ENCODE measurements at places on chromosomes 13 and 19.

DNA sequence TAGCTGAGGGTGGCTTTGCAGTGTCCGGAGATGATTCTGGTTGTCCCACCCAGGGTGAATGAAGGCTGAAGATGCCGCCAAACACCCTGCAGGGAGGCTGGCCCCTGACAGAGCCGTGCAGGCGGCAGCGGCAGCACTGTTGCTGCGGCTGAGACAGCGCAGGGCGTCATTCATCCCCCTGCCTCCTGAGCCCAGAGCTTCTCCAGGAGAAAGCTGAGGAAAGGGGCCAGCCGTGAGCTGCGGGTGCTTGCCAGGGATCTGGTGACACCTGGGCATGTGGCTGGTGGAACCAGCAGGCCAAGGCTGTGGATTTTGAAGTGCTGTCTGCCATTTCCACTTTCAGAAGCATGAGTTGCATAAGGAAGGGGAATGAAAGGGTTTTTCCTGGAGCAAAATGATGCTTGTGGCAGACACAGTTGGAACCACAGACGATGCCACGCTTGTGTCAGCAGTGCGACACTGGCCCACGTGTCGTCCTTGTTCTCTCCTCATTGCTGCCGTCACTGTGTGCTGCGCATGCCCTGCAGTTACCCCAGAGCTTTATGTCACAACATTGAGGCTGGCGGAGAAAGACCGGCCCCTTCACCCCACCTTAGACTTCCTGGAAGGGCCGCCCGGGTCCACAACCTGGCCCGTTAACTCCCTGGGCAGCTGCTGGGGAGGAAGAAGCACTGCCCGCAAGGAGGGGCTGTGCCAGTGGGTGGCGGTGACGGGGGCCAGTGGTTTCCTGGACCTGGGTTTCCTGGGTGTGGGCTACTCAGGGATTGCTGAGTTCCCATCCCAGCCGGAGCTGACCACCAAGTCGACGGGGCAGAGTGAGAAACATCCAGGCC, 22.7 kb downstream of the TFDP1 start:
- DNase-seq: no peak

DNA sequence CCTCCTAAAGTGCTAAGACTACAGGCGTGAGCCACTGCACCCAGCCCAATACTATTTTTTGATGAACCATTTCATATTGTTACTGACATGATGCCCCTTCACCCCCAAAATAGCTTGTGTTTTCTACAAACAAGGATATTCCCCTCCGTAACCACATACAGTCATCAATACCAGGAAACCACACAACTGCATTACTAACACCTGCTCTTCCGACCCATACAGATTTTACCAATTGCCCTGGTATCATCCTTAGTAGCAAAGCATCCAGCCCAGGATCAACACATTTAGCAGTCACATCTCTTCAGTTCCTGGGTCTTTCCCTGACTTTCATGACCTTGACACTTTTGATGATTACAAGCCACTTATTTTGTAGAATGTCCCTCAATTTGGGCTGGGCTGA, 33.6 kb downstream of the KCTD15 start:
- no peak for DNase-seq

DNA sequence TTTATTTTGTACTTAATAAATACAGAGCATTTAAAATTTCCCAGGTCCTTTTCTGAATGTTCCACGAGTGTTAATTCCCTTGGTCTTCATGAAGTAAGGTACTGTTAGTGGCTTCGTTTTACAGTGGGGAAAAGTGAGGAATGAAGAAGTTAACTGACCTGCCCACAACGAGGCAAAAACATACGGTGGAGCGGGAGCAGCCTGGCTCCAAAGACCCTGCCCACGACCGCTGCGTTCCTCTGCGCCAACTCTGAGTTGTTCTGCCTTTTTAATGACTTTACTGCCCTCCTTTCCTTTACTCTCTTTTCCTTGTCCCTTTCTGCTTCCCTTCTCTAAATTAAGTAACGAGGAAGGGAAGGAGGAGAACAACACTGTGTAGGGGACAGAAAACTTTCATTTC, 392.9 kb downstream of the PCDH9 start:
- no peak for DNase-seq

- DNase-seq: no peak
Measured at GRCh38 chr13:100396776-100397175, 191.8 kb downstream of the GGACT start.

DNA sequence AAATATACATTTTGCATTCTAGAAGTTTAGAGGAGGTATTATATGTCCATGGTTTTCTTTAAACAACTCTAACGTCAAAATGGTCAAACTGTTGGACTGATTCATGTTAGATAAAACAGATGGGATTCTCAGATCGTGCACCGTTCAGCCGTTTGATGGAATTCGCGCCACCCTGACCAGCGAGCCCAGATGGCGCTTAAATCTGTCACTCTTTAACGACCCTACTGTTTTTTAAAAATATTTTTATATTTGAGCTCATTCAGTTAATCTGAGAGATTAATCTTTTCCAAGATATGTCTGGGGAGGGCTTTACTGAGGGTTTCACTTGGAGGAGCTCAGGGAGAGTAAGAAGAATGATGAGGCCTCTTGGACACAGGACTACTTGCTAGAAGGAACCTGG, 164.4 kb downstream of the TM9SF2 start:
- DNase-seq: no peak

- no peak for DNase-seq
Measured at GRCh38 chr19:48455171-48455907, at the start of gene KCNJ14. KCNJ14 (plus strand) TSS chr19:48455574; CDS start chr19:48461725, 6,151 bp downstream.

DNA sequence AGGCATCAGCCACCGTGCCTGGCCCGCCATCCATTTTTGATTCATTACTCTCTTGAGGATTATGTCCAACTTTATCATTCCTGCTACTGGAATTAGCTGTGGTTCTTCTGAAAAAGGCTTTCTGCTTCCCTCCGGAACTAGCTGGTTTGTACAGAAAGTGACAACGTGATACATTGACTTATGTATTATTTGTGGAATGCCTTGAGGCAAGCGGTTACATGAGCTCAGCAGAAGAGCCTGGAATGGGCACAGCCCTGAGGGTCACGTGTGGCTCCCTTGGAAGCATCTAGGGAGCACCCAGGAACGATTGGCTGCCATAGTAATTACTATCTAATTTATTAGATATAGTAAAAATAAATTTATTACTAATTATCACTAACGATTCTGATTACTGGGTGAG, 14.4 kb upstream of the RETN start:
- DNase-seq: no peak

DNA sequence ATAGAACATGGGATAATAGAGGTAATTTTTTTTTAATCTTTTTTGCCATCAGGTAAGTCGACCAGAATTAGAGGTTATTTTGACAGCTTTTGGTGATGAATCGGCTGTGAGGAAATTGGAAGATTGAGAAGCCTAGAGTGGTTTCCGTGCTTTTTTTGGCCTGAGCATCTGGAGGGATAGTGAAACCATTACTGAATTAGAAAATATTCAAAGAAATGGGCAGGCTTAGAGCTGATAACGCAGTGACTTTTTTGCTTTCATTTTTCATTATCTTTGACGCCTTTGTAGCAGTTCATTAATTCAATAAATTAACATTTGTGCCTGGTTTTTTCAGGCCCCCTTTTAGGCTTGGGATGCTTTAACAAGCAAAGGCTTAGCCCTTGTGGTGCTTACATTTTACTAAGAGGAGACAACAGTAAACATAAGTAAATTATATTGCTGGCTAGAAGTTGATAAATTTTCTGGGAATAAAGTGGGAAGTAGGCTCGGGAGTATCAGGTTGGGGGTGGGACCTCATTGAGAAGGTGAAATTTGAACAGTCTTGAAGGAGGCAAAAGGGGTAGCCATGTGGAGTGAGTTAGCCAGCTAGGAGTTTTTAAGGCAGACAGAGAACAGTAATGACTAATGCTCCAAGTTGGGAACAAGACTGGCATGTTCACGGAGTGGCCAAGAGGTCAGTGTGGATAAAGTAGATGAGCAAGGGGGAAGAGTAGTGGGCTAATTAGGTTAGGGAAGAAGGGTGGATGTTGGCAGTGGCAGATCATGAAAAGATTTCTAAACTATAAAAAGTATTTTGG, 36.5 kb downstream of the GTF2F2 start:
- no peak for DNase-seq

DNA sequence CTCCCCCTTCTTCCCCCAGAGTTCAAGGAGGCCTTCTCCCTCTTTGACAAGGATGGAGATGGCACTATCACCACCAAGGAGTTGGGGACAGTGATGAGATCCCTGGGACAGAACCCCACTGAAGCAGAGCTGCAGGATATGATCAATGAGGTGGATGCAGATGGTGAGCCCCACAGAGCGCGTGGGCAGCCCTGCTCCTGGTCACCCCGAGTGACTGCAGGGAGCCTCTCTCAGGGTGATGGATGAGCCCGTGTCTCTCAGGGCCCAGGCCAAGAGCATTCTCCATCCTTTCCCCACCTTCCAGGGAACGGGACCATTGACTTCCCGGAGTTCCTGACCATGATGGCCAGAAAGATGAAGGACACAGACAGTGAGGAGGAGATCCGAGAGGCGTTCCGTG, 7.0 kb downstream of the CALM3 start:
- DNase-seq: no peak

DNA sequence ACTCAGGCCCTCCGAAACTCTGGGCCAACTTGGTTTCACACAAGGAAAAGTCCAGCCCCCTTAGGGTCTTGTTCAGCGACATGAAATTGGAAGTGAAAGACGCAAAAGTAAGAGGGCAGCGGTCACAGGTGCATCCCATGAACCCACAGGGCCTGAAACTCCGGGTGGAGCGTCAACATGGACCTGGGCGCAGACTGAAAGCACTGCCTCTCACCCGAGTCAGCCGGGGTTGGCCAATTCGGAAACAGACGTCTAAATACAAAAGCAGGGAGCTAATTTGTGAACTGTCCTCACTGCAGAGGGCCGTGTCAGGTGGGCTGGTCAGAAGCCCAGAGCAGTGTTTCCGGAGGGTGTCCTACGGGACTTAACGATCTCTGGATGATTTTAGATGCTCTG, 26.7 kb downstream of the ADPRHL1 start:
- no peak for DNase-seq

DNA sequence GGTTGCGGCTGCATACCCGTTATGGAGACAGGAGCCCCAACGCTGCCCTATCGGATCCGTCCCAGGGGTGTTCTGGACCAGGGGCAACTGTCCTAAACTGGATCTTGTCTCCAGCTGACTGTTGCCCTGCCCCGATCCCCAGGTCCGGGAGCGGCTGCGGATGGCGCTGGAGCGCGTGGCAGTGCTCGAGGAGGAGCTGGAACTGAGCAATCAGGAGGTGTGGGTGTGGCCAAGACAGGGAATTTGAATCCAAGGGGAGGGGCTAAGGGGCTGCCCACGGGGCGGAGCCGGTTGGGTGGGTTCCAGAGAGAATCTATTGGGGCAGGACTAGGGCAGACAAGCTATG, 9.9 kb downstream of the PPFIA3 start:
- DNase-seq: no peak

DNA sequence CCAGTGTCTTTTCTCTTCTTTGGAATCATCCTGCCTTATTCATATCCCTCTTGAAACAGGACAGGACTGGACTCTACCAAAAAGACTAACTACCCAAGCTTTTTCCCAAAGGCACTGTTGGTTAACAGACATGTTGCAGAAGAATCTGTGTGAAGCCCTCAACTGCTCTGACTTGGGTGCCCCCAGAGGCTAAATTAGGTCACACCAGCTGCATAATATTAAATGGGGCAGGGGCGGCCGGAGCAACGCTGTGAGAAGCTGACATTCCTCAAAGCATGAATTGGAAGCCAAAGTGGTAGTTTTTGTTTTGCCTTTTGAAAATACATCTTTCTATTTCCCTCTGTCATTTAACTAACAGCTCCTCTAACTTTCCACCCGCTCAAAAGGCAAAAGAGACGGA, 185.9 kb downstream of the LHFPL6 start:
- DNase-seq: no peak

DNA sequence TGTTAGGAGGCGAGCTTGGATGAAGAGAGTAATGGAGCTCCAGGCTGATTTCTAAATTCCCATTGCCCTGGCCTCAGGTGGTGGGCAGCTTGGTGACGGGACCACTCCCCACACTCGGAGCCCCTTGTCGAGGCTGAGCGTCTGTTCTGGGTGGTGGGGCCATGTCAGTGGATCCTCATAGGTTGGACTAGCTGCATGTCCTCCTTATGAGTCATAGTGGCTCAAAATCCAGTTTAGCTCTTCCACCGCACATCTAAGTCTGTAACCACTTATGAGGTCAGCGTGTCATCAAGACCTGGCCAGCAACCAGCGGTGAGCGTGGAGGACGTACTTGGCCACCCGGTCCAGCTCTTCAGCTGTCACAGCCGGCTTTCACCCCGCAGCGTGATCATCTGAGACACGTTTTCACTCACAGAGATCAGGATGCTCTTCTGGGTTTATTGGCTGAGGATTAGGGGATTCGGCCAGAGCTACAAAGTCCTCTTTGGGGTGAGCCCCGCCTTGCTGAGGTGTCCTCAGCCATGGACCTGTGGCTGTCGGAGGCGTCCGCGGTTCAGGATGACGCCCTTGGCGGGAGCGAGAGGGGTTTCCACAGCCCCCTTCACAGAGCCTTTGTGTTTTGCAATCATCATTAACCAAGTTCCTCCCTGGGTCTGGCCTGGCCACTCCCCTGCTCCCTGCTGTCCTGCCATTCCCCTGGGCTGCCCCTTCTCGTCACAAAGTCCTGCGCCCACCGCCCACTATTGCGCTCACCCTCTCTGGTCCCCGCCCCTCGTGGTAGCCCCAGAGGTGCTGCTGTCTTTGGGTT, 41.9 kb downstream of the ADPRHL1 start:
- DNase-seq: no peak

GRCh38 chr13:23858546-23858945, 30.7 kb downstream of the MIPEP start:
- DNase-seq: no peak

GRCh38 chr19:47275791-47276461, 1.2 kb downstream of the INAFM1 start:
- no peak for DNase-seq

GRCh38 chr13:52378312-52378711, 27.7 kb downstream of the THSD1 start:
- no peak for DNase-seq

DNA sequence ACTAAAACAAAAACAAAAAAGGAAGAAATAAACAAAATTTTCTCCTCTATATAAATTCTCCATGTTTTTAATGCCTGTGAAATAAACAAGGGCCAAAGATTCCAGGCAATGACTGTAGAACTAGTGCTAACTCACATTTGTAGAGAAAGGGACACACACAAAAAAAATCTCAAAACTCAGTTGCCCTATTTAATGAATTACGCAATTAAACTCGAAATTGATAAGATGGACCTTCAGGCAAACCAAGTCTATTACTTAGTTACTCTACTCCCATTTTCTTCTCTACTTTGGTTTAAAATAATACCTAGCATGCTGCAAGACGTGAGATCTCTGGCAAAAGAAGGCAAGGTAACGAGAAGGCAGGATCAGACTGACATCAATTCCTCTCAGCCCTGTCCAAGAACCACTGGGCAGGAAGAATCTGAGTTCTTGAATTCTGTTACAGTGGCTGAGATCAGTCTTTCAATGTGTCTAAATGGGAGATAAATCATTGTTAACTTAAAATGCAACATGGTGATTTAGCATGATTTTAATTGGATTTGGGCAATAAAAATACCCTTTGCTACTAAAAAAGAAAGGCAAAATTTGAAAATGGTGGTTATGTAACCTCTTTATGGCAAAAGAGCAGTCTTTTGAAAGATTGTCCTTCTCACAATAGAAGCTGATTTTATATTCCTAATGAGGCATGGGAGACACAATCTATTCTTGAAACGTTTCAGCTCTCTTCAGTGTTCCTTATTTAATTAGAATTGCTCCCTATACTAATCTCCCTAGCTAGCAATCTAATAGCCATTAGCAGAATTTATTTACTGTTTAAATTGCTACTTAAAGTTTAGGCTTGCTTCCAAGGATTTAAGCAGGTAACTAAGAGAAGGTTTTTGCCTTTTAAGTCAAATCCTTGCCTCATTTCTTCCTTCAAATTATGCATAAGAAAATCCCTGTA, 25.9 kb downstream of the SPRY2 start:
- DNase-seq: no peak
